ENCODE measurements at places on chromosomes 2 and 18.

- DNase-seq: no peak
Measured at GRCh38 chr2:12183032-12183645, 436.7 kb downstream of the LPIN1 start.

GRCh38 chr2:69973335-69973735 lies 11.9 kb upstream of the ASPRV1 start:
- no peak for DNase-seq

- no peak for DNase-seq
Measured at GRCh38 chr2:54909001-54909400, 141.2 kb downstream of the RTN4 start.

DNA sequence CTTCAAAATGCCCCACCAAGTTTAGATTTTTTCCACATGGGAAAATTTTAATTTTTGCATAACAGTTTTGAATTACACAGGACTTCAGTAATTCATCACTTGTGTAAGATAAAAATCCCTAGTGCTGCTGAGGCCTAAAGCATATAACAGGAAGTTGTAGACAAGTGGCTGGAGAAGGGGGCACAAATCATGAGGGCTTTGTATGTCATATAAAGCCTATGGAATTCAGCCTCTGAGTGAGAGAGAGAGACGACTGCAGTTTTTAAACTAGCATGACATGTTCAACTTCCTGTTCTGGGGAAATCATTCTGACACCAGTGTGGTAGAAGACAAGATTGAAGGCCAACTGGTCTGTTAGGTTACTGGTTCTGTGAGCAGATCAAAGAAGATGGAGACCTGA lies 187.3 kb upstream of the CHST9 start:
- no peak for DNase-seq

DNA sequence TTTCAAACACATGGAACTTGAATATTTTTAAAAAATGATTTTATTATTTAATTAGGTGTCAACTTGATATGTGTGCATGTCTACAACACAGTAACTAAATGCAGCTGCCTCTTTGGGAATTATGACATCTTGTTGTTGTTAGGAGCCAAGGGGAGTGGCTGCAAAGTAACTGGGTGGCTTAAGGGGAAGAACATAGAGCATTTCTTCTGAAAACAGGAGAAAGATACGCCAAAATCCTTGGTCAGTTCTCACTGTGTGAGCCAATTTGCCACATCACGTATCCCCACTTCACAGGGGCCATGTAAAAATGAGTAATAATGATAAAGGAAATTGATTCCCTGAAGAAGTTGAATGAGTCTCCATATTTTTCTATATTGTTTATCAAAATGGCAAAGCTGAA lies 309.8 kb upstream of the COL3A1 start:
- DNase-seq: no peak

DNA sequence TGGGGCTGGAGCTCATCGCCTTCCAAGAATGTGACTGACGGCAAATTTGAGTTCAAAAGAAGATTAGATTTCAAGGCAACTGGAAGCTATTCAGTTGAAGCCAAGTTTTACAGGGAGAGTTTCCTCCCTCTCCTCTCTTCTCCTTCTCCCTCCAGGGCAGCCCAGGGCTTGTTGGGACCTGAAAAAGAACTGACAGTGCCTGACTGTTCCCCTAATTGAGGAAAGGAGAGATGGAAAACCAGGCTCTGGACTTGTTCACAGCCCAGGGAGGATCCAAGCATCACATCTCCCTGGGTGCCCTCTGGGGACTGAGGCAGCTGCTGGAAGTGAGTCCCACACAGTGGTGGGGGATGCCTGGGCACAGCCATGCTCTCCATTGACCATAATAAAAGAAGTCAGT lies 88.1 kb downstream of the THNSL2 start:
- DNase-seq: no peak

GRCh38 chr2:233563663-233564430 lies 2.7 kb downstream of the USP40 start:
- DNase-seq: no peak

DNA sequence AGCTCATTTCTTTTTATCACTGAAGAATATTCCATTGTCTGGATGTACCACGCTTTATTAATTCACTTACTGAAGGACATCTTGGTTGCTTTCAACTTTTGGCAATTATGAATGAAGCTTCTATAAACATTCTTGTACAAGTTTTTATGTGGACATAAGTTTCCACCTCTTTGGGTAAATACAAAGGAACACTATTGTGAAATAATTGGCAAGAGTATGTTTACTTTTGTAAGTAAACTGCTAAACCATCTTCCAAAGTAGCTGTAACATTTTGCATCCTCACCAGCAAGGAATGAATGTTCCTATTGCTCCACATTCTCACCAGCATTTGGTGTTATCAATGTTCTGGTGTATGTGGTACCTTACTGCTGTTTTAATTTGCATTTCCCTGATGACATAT lies 15.8 kb upstream of the VWC2L start:
- no peak for DNase-seq

- no peak for DNase-seq
Measured at GRCh38 chr2:229530434-229530833, 183.9 kb downstream of the DNER start.

DNA sequence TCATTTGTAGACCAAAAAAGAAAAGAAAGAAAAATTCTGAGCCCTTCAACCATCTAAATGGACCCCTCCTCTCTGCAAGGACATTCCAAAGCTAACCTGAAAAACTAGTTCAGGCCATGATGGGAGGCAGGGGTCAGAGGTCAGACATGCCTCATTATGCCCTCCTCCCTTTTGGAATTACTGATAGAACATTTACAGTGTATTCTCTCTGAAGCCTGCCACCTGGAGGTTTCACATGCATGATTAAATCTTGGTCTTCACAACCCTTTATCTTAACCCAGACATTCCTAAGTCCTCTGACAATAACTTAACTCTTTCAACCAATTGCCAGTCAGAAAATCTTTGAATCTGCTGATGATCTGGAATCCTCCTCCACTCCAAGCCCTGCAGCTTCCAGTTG lies 86.0 kb downstream of the SPP2 start:
- no peak for DNase-seq

DNA sequence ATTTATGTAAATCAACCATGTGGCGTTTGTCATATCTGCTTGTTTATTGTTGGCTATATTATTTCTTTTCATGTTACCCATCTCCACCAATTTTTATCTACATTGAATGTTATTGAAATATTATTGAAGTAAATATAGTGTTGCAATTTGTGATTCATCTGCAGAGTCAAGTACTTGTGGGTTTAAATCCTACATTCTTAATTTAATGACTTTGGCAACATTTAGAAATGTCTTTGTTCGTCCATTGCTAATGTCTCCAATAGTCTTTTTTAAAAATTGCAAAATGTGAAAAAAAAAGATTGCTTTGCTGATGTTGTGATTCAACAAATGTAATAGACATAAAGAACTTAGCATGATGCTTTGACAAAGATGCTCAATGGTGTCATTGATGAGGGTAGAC lies 1572.8 kb upstream of the PIK3C3 start:
- no peak for DNase-seq

DNA sequence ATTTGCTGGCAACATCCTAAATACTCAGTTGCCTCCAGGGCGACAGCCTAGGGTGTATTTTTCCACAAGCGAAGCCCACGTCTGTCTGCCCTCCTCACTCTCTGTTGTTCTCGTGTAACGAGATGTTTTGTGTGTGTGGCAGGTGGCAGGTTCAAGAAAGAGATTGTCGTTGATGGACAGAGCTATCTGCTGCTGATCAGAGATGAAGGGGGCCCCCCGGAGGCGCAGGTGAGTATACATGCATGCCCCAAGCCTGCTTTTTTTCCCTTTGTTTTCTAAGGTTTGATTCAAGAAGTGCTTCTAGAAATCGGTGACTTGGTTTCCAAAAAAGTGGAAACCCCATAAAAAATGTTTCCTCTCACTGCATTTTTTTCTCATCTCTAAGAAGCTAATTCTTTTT lies 247.0 kb downstream of the AGAP1 start:
- no peak for DNase-seq

- no peak for DNase-seq
Measured at GRCh38 chr2:208674919-208675318, 268.3 kb downstream of the PTH2R start.

GRCh38 chr2:85246348-85246747 lies 81.4 kb downstream of the TGOLN2 start:
- DNase-seq: no peak

DNA sequence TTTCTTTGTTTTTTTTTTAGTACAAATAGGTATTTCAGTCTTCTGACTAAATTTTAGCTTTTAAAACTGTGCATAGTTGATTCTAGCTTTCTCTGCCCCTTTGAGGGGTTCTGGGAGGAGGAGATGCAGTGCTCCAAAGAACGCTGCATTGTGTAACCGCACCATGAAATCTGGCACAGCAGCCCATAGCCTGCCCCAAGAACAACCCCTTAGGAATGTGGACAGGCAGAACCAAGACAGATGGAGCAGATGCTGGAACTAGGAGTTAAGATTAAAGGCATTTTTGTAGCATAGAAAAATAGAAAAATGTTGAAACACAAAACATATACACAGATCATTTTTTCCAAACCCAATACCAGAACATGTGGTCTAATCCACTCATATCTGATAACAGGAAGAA lies 187.5 kb downstream of the SCG2 start:
- DNase-seq: no peak

DNA sequence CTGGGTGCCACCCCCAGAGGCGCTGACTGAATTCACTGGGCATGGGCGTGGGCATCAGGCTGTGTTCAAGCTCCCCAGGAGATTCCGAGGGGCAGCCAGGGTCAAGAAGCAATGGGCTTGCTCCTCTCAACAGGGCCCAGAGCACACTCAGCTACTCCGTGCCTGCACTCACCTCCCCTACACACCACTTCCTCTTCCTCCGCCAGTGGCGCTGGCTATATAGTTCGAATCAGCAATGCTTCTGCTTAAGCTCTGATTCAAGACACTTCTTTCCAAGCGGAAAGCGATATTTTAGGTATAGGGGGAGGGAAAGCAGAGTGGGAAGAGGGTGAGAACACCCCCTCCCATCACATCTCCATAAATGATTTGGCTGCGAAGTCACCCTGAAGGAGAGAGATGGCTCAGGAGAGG lies 42.1 kb downstream of the CRACDL start:
- no peak for DNase-seq

DNA sequence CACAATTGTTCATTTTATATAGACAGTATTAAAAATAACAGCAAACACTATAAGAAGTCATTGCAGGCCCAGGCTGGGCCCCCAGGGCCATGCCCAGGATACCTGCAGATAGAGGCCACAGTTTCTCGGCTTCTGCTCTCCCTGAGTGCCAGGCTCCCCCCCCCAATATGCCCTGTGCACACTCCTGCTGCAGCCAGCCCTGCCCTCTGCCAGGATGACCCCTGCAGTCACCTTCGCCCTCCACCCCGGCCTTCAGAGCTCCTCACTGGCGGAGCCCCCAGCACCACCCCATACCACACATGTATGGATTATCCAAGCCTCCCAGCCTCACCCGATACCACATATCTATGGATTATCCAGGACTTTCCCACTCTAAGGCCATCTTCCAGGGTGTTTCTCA lies 104.5 kb downstream of the TPO start:
- no peak for DNase-seq

DNA sequence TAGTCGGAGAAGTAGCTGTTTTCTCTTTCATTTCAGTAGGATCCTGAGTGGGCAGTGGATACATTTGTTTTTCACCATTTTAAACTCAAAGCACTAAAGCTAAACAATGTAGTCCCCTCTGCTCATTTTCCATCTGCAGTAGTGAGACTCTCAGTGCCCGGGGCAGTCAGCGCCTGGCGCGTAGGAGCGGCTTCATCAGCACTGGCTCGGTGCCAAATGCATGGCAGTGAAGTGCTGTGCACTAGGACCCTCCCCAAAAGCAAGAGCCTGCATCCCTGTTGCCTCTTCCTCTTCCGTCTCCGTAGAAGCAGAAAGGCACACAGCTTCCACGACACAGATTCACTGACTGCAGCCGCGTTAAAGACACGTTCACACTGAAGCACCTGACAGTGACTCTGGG lies 19.0 kb upstream of the ESPNL start:
- DNase-seq: no peak

- no peak for DNase-seq
Measured at GRCh38 chr2:233773854-233774253, 4.3 kb upstream of the MROH2A start.

GRCh38 chr2:175930504-175930903 lies 71.6 kb downstream of the LNPK start:
- no peak for DNase-seq

All from hippocampal formation (tissue), 2 donors.